ENCODE measurements at places on chromosomes 4 and X. TPM values are rescaled to one million over a fixed set of nuclear protein-coding genes. Genes with fewer than 3 reads are reported as not detected.

Gene EPGN
- total RNA-seq: 0.40 TPM

Gene PCYT1B
- 0.09 TPM for total RNA-seq

Gene TMEM144
- 11.8 TPM for total RNA-seq

Gene RBM46
- not detected for total RNA-seq

Gene TKTL1
- not detected for total RNA-seq

Data from Calu3 (cell line).